Globus pallidus (tissue), 1 donor: ENCODE measurements at places on chromosomes 2 and 18.

- DNase-seq: no peak
Observed at GRCh38 chr2:234341306-234341985, 155.4 kb downstream of the ARL4C start.

DNA sequence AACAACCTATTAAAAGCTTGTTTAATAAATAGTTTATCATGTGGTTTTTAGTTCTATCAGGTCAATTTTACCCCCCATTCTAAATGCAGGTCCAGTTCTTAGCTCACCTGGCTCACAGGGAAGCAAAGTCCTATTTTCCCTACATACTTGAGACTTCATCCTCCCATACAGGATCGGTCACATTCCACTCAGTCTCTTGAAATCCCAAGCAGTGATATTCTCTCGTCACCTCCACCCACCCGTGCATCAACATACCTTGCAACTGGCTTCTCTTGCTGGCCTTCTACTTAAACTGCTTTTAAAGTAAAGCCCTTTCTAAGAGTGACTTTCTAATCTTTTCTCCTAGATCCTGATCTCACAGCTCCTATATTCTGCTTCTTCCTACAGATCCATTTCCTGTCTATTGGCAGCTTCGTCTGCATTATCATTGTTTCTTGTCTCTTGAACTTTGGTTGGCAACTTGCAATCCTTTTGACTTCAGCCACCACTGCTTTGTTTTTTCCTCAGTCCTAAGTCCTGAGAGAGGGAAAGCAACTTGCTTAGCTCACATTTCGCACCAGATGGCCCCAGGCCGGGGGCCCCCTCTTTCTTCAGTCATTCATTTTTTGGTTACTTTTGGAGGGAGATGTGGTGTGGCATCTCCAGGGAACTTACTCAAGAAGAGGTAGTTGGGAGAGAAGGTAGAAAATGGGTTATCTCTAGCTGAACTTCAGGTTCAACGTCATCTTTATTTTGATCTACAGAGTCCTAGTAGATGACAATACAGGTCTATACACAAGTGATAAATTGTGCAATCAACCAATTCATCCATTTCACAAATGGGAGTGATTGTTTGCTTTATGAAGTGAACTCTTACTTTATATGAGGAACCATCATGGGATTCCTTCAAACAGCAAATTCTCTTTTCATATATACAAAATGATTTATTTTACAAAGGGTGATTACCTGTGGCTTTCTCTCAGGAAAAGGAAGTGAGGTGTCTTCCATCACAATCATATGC, 23.9 kb upstream of the NCOA1 start:
- DNase-seq: no peak

DNA sequence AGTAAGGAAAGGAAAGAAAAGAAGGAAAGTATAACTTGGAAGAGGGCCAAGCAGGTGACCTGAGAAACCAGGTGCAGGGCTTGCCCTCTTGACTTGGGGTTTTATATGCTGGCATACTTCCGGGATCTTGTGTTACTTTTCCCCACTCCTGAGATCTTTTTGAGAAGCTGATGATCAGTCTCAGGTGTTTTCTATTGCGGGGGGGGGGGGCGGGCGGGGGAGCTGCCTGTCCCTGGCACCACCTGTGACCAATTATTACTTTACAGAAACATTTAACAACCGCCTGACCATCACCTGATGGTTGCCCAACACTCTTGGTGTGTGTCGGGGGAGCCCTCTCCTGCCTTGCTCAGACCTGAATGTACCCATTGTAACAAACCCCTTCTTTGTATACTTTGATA, 6.9 kb upstream of the CASP10 start:
- DNase-seq: no peak

DNA sequence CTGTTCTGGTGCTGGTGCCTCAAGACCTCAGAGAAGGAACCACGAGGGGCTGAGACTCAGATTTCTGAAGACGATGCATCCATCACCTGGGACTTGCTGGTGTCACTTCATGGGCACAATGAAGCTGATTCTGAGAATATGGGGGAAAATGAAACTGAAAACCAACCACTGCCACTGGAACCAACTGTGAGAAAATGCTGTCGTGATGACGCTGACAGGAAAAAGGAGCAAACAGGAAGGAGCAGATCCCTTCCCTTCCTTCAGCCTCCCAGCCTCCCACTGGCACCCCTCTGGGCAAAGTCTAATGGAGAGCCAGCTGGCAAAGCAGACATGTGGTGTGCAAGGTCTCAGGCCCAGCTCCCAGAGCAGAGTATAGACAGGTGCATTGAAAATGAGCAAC, 109.7 kb downstream of the FOXI3 start:
- no peak for DNase-seq

DNA sequence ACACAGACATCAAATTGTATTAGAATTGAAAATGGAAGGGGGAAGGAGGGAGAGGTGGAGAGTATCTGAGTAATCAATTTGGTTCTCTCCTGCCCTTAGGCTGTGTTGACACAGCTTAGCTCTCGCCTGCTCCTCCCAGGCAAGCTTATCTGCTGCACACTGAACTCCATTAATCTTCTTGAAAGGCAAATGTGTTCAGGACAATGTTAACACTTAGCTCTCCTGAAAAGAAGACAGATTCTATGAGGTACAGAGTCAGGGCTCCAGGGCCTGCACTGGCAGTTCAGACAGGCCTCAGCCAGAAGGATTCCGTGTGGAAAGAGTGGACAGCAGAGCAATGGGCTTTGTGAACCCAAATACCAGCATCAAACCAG, 430.0 kb upstream of the TNP1 start:
- no peak for DNase-seq

- DNase-seq: no peak
Observed at GRCh38 chr2:128714851-128715312, 396.2 kb upstream of the HS6ST1 start.

DNA sequence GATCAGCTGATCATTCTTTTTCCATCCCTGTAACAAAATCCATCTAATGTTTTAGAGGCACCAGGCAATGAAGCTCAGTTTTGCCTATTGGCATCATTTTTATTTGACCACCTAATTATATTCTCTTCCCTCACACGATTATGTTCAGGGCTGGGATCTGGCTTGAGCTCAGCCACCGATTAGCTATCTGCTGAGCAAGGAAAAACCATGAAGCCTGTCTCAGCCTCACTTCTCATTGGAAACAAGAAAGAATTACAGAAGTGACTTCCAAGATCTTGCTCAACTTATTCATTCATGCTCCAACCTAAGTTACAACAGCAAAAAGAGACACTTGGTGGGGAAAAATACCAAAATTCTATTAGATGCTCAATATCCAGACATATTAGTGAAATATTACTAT, 139.0 kb upstream of the SH3BP4 start:
- DNase-seq: no peak

GRCh38 chr2:72138011-72138881, 9.4 kb downstream of the CYP26B1 start:
- DNase-seq: no peak

GRCh38 chr2:138893746-138894145, 113.6 kb upstream of the NXPH2 start:
- no peak for DNase-seq

DNA sequence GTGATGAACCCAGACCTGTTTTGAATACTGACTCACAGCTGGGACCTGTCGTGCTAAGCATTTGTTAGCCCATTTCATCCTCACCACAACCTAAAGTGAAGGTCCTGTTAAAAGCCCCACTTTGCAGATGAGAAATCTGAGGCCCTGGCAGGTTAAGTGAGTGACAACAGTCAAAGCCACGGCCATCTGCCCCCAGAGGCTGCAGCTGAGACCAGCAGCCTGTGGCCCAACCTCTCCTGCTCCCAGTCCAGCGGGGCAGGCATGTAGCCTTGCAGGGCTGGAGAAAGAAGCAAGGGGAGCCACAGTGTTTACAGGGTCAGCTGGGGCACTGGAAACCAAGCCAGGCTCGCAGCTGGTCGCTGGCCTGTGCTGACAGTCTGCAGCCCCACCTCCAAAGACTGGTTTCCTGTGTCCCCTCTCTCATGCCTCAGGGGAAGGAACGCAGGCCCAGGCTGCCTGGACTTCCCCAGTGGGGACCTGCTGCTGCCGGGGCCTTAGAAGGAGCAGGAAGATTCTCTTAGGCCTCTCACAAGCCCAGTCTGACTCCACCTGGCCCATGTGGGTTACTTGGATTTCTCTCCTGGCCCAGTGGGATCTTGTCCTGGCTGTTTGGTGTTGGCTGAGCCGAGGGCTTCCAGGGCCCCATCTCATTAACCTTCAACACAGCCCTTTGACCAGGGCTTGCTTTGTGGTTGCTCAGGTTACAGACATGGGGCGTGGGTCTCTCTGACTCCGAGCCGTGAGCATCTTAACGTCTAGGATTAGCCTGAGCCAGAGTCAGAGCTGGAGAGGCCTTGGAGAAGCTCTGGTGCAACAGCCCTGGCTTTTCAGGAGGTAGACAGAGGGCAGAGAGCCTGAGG, 1.7 kb downstream of the INPP5D start:
- DNase-seq: no peak

DNA sequence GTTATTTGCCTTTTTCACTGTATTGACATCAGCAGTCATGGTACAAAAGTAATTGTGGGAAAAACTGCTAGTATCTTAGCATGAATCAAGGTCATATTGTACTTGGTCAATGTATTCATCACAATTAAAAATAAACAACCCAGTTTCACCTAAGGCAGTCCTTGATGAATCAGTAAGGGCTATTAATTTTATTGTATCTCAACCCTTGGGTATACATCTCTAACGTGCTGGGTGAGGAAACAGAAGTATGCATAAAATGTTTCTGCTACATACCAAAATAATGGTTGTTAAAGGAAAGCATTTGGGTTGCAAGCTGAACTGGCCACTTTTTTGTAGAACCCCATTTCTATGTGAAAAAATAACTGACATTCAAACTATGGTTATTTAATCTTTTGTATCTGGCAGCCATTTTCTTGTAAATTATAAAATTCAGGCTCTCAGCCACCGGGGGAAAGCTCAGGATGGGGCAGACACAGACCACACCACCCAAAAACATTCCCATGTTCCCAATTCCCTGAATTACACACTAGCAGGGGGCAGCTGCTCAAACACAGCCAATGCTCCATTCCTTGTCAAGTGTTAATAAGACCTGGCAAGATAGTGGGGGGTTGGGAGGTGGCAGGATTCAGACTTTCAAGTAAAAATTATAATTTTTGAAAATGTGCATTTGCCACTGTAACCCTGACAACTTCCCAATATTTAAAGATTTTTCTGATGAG, 49.3 kb downstream of the OLA1 start:
- no peak for DNase-seq

GRCh38 chr2:88837511-88838160, 146.2 kb downstream of the RPIA start:
- DNase-seq: no peak

GRCh38 chr18:57619876-57620275, 1.8 kb downstream of the NARS1 start:
- DNase-seq: no peak

GRCh38 chr18:74082742-74083556, 64.7 kb downstream of the FBXO15 start:
- DNase-seq: peak; percentile 9

DNA sequence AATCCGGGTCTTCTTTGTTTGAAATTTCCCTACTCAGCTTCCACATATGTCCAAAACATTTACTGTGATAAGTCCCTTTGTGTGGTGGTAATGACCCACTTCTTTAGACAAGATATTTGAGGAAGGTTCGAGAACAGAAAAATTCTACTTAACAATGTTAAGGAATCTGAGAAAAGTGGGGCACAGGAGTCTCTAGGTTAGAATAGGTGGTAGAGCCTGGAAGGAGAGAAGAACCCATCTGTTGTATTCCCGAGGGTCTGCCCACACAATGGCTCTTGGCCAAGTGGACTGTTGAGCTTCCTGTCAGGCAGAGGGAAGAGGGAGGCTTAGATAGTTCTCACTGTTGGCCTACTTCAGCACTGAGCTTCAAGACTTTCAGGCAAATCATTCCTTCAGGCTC, 4.3 kb downstream of the IGFBP2 start:
- no peak for DNase-seq

GRCh38 chr2:16104949-16105668, 164.8 kb downstream of the MYCN start:
- no peak for DNase-seq

DNA sequence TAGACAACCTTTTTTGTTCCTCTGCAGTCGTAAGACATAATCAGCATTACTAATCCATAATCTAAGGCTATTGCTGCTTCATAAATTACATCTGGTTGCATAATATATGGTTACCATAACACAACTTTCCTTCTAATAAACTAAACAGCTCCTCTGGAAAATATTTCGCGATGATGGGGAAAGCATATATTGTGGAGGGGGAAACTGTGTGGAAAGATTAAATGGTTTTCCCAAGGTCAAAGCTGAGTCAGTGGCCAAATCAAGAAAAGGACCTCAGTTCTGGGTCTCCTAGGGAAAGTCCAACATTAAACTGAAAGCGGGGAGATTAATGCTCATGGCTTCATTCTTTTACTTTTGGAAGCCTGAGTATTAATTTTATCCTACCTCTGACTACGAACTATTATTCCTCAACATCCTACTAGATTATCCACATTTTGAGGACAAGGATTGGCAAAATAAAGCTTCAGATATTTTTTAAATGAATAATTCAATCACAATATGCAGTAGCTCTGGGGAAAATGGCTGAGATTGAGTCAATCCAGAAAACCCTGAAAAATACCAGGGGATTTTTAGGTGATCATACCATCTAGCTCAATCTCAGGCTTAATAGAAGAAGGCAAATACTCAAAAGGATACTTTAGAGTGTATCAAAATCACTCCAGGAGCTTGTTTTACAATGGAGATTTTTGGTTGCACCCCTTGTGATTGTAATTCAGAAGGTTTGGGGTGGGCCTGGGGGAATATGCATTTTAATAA, 33.8 kb upstream of the STK17B start:
- DNase-seq: no peak

DNA sequence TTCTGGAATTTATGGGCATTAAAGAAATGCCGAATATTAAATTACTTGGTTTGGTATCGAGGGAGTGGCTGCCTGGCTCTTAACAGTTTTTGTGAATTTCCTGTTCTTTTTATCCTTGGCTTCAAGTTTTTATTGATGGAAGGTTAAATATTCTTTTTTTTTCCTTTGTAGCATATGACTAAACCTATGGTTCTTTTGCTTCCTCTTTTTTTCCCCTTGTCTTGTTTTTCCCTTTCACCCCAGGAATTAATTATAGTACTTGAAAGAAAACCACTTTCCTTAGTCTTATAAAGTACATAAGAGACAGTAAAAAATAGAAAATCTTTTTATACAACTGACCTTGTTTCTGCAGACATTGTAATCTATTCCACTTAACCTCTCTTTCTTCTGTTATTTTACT, 42.4 kb downstream of the MGAT5 start:
- no peak for DNase-seq

DNA sequence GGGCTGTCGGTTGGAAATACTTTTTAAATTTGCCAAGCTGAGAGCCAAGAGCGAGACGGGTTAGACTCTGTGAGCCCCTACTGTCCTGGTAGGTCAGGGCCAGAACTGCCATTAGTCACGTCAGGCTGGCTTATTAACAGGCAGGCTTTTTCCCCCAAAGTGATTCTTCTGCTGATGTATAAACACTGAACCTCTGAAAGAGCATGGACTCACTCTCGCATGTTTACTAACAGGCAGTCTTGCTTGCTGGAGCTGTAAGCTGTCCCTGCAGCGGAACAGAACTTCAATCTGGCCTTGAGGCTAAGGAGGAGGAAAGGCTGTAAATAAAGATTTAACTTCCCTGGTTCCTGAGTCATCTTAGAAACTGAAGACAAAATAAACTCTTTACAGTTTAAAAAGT, 288.4 kb downstream of the PIEZO2 start:
- DNase-seq: no peak
